ENCODE measurements at places on chromosomes 16 and 17. TPM values are rescaled to one million over a fixed set of nuclear protein-coding genes. Genes with fewer than 3 reads are reported as not detected.

The SPATA33 gene
- 2.5 TPM for total RNA-seq

The HOXB6 gene
- 3.2 TPM for total RNA-seq

The ADORA2B gene
- total RNA-seq: 12.9 TPM

The SLFN12L gene
- total RNA-seq: 0.16 TPM

The CCL3 gene
- total RNA-seq: not detected

The RNF222 gene
- not detected for total RNA-seq

The CNTNAP1 gene
- 39.4 TPM for total RNA-seq

The SLC5A10 gene
- not detected for total RNA-seq

The PIGQ gene
- 16.7 TPM for total RNA-seq

The CD300E gene
- total RNA-seq: not detected

The OR4D1 gene
- not detected for total RNA-seq

The PPL gene
- total RNA-seq: 46.3 TPM

The C1QL1 gene
- total RNA-seq: 0.32 TPM

Data from bronchial smooth muscle cell (primary cell).